ENCODE measurements at places on chromosomes 5 and 9.

- DNase-seq = no peak
Measured at GRCh38 chr5:66134407-66134861, 9.7 kb upstream of the SREK1 start.

GRCh38 chr9:81490605-81491331 lies 198.6 kb downstream of the TLE1 start:
- DNase-seq = no peak

DNA sequence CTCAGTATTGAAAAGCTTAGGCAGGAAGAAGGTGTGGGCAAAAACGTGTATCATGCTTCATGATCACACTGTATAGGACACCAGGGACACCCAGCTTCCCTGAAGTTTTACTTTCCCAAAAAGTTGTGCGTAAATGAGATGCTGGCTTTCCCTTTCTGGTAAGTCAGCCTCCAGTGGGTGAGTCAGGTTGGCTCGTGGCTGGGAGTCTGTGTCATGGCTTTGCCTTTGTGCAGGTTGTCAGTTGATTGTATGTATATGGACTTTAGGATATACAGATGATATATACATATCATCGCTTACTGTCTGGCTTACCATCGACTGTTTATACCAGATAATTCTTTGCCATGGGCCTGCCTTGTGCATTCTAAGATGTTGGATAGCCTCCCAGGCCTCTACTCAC lies 34.2 kb downstream of the ADRB2 start:
- DNase-seq = no peak

DNA sequence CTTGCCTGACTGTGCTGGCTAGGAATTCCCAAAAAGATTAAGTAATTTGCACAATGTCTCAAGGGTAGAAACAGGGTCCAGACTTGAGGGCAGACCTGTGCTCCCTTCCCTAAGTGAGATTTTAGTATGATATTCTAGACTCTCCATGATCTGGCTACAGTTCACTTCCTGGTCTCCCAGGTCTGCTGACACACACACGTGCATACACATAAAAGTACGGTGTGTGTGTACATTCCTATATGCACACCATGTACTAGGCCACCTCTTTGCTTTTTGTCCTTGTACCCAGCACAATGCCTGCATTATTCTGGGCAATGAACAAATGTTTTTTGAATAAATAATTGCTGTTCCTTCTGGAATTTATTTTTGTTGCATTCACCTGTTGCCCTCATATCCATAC lies 83.7 kb downstream of the SH3RF2 start:
- DNase-seq = no peak
